Right ventricle myocardium inferior (tissue), 1 donor: ENCODE measurements at places on chromosomes 7 and 10. TPM values are rescaled to one million over a fixed set of nuclear protein-coding genes. Genes with fewer than 3 reads are reported as not detected.

The CALCR gene
- 0.05 TPM for total RNA-seq

The ZNF248 gene
- 13.2 TPM for total RNA-seq

The TWNK gene
- total RNA-seq, result 6.6 TPM

The NET1 gene
- total RNA-seq, result 16.2 TPM

The CALML5 gene
- total RNA-seq, result not detected

The ATP6V0A4 gene
- total RNA-seq, result not detected

GRCh38 chr7:24871770-24872169 is 108.2 kb downstream of the OSBPL3 start:
- no peak for DNase-seq

GRCh38 chr10:66604195-66604594 is 321.6 kb upstream of the LRRTM3 start:
- DNase-seq, result peak; percentile 17

- DNase-seq, result no peak
These were observed 273.5 kb upstream of the PLPP4 start for GRCh38 chr10:120183546-120183945.

GRCh38 chr7:38374507-38374906 is 101.1 kb upstream of the TARP start:
- no peak for DNase-seq

DNA sequence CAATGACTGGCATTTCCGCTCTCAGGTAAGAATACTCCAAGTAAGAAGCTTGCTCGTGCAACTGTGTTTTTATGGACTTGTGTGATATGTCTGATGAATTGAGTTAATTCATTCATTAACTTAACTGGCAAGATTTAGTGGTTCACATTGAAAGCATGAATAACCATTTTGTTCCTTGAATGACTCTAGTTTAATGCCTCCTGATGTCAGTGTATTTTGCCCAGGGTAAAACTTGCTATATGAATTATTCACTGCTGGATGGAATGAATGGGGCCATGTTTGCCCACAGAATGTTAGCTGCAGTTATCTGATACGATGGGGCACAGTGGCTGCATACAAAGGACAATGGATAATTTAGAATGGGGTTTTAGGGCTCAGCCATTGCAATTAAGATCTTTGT is 124.1 kb downstream of the ZNF365 start:
- no peak for DNase-seq

GRCh38 chr10:22342421-22342820 is 2.9 kb upstream of the SPAG6 start:
- no peak for DNase-seq

- DNase-seq, result no peak
These were observed 99.8 kb upstream of the AGBL3 start for GRCh38 chr7:134886353-134887057.

DNA sequence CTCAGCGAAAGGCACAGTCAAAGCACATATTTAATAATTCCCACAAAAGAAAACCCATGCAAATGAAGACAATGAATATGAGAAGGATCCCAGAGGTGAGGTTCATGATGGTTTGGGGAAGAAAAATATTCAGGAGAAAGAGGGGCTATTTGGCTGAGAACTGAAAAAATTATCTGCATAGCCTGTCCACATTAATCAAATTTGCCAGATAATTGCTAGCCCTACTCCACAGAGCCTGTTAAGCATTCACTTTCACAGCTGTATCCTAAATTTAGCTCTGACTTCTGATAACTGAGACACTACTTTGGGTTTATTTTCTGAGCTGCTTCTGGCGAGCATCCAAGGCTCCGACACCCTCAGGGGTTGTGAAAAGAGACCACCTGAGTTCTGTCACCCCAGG is 176.2 kb downstream of the HERPUD2 start:
- DNase-seq, result no peak

DNA sequence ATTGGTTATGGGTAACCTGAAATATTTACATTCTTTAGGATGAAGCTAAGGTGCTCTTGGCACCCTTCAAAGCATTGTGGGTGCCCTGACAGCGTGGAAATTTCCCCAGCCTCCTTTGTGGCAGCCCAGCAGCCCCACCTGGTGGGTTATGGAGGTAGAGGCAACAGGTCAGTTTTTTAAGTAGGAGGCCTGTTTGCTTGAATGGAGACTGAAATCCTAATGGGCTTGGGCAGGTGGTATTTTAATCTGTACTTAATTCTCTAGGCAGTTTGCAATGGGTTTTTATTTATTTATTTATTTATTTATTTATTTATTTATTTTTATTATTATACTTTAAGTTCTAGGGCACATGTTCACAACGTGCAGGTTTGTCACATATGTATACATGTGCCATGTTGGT is 139.4 kb downstream of the EPC1 start:
- DNase-seq, result no peak

DNA sequence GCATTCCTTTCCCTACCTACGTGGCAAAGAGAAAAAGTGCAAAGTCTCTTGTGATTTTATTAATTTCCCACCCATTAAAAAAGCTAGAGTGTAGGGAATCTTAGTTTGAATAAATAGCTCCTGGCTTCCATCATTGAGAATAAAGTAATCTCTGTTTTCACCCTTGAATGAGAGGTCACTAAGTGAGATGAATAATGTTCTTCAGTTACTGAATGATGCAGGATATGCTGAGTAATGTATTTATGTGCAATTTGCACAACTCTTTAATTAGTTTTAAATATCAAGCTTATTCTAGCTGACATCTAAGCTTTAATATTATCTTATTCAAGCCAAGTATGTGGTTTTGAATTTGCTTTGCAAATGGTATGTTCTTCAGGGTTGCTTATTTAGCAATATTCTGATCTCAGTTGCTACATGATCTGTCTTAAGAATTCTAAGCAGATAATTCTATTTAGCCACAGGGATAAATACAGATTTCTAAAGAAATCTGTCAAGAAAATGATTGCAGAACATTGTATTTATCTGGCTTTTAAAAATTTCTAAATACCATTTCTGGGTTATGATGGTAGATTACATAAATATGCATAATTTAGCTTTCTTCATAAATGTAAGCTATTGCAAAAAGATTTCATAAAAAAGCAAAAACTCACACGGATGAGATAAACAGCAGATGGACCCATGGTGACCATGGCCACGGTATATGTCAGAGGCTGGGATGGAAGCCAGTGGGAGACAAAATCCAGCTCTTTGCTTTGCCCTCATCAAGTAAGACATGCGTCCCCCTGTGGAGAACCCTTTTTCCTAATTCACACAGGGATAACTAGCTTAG is 141.0 kb downstream of the MACC1 start:
- DNase-seq, result no peak
